ENCODE measurements at places on chromosomes 1 and 21.

DNA sequence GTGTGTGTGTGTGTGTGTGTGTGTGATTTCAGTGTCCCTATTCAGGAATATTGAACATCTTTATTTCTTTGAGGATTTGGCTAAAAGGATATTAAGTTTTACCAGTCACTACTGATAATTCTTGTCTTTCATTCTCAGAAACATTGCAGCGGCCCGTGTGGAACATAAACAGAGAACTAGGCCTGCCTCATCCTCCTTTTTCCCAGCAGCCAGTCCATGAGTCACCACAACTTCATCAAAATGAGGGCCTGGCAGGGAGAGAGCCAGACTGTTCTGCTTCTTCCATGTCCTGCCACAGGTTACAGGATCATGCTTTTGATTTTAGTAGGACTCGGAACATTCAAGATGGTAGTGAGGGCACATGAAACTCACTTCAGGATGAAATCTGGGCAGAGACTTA, 50.7 kb downstream of the LRIG2 start:
- DNase-seq: no peak

- DNase-seq: no peak
Measured at GRCh38 chr1:203427451-203427850, 48.2 kb upstream of the PRELP start.

DNA sequence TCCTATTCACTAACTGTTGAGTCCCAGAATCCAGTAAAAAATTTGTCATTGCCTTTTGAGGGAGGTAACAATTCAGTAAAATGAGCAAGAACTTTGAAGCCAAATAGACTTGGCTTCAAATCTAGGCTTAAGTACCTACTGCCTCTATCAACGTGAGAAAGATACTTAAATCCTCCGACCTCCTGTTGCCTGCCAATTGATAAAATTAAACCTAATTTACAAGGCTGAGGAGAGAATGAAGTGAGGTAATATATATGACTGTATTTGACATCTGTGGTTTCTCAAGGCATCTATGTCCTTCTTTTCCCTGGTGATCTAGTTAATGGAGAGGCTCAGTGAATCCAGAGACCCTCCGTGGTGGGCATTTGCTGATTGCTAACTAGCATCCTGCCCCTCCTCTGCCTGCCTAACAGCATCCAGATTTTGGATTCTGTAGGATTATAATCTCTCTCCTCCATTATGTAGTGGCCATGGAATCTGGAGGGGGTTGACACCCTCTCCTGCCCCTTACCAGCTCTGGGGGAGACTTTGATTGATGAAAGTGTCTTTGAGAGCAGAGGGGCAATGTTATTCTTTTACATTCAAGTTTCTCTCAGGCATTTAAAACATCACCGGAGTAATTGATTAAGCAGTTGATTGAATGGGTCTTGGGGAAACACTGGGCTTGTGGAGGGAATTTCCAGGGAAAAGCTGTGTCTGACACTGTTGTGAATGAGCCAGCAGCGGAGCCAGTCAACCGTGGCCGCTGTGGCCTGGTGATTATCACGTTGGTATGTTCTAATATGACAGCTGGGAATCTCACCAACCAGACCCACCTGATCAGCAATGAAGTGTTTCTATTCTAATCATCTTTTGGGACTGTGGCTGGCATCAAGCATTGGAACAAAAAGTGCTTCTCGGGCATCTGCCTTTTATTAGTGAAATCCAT, 140.7 kb upstream of the FAM78B start:
- DNase-seq: no peak

DNA sequence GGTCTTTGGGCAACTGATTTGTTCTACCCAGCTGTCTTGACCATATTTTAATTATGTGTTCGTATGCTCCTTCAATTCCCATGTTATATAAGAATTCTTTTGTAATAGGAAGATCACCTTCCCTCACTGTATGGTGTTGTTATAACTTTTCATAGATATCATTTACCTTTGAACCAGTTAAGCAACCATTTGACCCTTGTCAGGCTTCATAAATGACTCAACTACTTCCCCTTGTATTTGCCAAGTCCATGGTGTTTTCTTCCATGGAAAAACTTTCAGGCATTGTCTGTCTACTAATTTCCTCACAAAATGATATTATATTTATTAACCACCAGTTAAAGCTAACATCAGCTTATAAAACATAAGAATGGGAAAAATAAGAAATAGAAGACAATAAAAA, 5.1 kb downstream of the BPNT1 start:
- DNase-seq: no peak

DNA sequence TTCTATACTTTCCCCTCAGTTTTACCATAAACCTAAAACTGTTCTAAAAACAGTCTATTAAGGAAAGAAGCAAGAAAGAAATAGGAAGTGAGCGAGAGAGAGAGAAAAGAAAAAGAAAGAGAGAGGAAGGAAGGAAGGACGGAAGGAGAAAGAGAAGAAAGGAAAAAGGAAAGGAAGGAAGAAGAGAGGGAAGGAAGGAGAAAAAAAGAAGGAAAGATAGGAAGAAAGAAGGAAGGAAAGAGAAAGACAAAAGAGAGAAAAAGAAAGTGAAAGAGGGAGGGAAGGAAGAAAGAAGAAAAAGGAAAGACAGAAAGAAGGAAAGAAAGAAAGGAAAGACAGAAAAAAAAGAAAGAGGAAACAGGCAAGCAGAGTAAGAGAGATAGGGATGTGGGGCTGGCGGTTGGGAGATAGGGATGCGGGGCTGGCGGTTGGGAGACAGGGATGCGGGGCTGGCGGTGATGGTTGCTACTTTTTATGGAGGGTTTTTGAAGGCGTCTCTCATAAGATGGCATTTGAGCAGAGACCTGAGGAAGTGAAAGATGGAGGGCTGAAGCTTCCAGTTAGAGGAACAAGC, 70.4 kb upstream of the IRF2BP2 start:
- no peak for DNase-seq

- DNase-seq: no peak
Measured at GRCh38 chr1:39214714-39214997, 10.2 kb downstream of the MACF1 start.

GRCh38 chr1:224251741-224252146, 68.7 kb downstream of the DEGS1 start:
- DNase-seq: no peak

DNA sequence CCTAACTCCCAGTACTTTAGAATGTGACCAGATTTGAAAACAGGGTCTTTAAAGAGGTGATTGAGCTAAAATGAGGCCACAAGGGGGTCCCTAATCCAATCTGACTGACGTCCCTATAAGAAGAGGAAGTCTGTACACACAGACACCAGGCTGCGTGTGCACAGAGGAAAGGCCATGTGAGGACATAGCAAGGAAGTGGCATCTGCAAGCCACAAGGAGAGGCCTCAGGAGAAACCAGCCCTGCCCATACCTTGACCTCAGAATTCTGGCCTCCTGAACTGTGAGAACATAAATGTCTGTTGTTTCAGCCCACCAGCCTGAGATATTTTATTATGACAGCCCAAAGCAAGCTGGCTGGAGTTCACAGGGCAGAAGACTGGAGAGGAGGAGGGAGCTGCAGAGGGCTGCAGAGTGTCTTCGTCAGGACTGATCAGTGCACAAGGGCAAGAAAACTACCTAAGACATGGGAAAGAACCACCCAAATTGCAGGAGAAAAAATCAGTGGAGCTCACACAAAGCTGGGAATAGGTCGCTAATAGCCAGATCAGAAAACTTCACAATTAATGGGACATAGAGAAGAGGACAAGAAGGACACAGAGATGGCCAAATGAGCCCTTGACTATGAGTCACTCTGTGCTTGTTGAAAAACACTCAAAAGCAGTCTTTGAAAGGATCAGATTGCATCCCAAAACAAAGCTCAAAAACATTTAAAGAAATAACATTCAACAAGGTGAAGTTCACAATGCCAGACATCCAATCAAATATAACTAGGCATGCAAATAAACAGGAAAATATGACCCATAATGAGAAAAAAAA, 14.1 kb upstream of the WNT9A start:
- peak; percentile 32 for DNase-seq

- no peak for DNase-seq
Measured at GRCh38 chr1:47785561-47786271, 211.5 kb downstream of the TRABD2B start.

- DNase-seq: peak; percentile 82
Measured at GRCh38 chr1:10510520-10511493, 36.1 kb downstream of the PEX14 start.

DNA sequence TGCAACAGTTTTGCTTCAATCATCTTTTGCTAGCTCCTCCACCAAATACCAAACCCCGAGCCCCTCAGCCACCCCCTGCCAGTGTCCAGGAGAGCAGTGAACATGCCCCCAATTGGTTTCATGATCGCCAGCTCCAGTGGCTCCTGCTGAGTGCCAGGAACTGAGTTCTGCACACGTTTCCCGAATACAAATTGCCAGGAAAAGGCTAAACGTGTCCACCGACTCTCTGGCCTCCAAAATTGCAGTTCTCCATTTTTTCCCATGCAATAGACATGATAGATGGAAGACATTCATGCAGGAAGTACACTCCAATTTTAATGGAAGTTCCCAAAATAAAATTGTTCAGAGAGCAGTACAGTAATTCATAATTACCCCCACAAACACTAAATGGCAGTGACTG, 101.3 kb downstream of the SPSB1 start:
- DNase-seq: no peak

DNA sequence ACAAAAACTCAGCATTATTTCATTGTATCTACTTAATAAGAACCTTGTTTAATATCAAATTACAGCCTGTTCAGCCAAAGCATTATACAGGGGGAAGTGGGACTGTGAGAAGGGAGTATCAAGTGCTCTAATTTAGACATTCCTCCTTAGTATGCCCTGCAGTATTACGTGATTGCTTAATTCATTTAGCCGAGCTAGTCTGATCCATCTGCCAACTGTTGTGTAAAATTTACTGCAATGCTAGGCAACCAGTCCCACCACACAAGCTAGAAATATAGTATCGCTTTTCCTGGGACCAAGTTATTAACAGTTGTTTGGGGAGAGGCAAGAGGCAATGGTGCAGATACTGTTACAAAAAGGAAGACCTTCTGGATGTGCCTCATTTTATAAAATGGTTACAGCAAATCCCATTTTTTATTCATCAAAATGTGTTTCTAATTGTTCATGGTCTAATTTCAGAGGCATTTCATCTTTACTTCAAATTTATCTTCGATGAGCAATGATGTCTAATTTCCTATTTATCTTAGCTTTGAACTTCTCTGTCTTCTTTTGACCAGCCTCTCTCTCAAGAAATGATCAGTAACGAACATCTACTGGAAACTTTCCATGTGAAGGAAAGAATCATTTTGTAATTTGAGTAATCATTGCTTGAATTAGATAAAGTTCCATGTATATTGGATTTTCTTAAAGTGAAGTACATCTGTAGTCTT, 283.3 kb downstream of the DUSP10 start:
- DNase-seq: no peak

GRCh38 chr21:32328595-32328994, 29.9 kb downstream of the MRAP start:
- DNase-seq: no peak

DNA sequence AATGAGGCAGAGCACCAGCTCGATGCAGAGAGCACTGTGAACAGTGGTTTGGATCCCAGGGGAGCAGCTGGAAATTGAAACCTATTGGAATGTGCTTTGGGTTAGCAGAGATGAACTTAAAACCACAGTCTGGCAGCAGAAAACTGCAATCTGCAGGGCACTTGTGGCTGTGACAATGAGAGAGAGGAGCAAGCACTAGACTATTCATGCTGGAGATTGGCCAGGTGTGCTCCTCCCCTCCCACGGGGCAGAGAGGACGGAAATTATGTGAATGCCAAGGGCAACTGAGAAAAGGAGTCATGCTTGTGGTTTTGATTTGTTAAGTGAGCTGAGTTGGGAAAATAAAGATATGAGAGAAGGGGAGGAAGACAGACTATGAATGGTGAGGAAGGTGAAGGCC, 38.1 kb downstream of the HSD3B2 start:
- no peak for DNase-seq

DNA sequence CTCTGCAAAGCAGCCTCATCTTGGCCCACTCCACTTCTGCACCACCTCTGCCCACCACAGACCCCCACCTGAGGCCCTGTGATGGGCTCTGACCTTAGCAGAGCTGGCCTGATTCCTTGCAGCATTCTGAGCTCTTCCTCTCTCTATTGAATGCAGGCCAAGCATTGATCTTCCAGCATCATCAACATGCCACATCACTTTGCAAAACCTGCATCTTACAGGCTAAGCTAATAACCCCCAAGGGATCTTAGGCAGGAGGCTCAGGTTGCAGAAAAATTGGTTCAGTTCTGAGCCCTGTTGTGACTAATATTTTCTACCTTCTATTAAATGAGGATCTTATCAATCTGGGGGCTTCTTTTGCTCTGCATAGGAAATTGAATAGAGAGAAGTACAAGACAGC, 78.7 kb downstream of the ATP1A1 start:
- DNase-seq: no peak

- DNase-seq: no peak
Measured at GRCh38 chr1:66563094-66563800, 29.3 kb downstream of the SGIP1 start.

DNA sequence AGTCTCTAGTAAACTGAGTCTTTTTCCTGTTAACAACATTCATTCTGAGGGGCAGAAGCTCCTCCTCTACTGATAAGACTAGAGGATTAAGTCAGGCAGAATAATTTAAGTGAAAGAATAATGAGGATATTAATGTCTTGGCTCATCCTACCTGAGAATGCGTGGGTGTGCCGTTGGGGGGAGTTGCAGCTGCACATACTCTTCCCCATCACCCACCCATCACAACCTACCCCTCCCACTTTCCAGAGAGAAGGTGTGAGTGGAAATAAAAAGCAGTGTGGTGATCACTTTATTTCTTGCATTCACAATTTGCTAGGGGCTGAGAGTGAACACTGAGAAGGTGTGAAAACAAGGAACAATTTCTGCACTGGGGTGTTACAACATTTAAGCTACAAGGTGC, 146.8 kb upstream of the MAGI3 start:
- DNase-seq: no peak

DNA sequence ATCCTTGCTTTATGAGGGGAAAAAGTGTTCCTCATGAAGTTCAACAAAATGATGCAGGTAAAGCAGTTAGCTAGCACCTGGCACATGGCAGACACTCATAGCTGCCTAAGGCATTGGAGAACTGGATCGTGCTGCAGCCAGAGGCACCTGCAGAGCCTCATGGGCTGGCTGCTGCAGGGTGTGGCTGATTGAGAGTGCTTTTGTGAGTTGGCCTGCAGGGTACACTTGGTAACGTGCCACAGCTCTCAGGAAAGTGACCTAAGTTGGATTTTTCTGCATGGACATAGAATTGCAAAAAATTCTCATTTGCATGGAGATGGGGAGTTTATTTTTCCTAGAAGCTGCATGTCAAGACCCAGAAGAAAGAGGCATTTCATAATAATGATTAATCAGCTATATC, 31.6 kb upstream of the IL20 start:
- DNase-seq: no peak

DNA sequence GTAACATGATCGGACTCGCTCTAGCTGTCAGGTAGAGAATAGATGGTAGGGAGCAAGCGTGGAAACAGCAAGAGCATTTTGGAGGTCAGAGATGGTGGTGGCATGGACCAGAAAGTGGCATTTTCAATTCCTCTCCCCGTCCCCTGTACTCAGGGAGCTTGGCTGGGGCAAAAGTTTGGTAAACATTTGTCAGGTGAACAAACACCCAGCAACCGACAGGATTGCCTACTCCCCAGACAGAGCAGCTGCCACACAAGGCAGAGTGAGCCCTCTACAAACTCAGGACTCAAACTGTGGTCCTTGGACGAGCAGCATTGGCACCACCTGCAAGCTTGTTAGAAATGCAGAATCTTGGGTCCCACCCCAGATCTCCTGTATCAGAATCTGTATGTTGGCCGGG, 14.3 kb downstream of the PTAFR start:
- DNase-seq: no peak

GRCh38 chr1:26941311-26941710, 19.0 kb downstream of the KDF1 start:
- no peak for DNase-seq

Data from activated CD8-positive, alpha-beta memory T cell treated with anti-CD3 and anti-CD28 coated beads, Interleukin-2, amount 50 U/mL, for 48 hours (primary cell).